ENCODE measurements at places on chromosomes 12 and 14.

DNA sequence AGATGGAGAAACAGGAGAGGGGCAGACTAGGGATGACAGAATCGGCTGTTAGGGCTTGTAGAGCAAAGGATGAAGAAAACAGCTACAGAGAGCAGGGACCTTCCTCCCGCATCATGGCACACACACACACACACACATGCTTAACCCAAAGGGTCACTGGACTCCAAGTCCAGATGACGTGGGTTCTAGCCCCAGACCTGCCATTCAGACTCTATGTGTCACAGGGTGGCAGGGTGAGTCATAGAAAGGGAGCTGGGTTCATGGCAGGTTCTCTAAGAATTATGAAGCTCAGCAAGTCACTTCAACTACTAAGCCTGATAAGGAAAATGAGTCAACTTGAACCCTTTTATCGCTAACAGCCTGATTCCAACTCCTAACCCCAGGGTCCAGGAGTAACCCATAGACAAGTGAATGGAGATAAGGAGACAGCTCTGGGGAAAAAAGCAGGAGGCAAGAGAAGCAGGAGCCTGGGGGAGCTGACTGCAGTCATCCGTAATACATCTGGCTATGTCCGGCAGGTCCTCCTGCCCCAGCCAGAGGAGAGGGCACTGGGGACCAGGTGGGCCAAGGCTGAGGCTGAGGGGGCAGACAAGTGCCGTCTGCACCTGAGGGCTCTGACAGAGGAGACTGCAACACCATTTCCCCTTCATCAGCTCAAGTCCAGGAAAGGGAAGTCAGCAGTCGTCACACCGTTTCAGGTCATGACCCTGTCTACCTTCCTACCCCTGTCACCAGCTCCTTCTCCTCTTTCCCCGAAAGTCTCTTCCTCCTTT lies 3.6 kb upstream of the TNFRSF1A start:
- DNase-seq, result peak; percentile 90

- no peak for DNase-seq
Observed at GRCh38 chr12:11882301-11883019, 188.3 kb upstream of the BCL2L14 start.

GRCh38 chr12:70196811-70197281 lies 46.4 kb upstream of the CNOT2 start:
- DNase-seq, result peak; percentile 44

DNA sequence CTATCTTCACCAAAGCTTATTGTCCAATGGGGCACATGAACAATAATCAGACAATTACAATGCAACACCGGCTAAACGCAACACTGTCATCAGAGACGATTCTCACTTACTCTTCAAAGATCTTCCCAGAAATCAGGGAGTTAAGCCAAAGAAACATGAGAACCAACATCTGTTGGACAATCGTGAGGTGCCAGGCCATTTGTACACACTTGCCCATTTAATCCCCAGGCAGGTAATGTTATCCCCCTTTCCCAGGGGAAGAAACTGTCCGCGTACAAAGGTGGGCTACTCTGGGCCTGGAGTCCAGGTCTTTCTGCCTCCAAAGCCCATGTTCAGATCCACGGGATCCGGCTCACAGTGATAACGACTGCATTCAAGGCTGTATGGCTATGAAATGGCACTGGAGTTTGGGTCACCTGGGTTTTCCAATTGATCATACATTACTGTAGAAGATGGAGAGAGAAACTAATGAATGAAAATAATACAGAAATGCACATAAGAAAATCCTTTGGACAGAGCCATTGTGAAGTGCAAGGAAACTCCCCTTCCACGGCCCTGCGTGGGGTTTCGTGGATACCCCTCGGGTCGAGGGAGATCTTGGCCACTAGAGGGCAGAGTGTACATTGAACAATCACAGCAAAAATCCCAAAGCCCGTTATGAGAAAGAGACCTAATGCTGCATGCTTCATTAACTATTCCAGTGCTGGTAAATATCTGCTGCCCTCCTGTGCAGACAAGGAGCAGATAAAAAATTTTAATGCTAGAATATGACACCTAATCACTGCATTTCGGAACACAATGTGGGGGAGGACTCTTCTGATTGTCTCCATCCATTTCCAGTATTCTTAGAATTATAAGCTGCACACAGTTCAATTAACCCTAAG lies 111.4 kb downstream of the EGLN3 start:
- DNase-seq, result peak; percentile 36

- DNase-seq, result no peak
Observed at GRCh38 chr12:10249690-10250455, 37.2 kb downstream of the GABARAPL1 start.

- no peak for DNase-seq
Observed at GRCh38 chr12:122018937-122019336, 2.7 kb upstream of the BCL7A start.
